Stimulated activated CD8-positive, alpha-beta memory T cell treated with anti-CD3 and anti-CD28 coated beads, Interleukin-4, amount 100 ng/mL, for 4 hours (primary cell): ENCODE measurements at places on chromosomes 7 and 10.

DNA sequence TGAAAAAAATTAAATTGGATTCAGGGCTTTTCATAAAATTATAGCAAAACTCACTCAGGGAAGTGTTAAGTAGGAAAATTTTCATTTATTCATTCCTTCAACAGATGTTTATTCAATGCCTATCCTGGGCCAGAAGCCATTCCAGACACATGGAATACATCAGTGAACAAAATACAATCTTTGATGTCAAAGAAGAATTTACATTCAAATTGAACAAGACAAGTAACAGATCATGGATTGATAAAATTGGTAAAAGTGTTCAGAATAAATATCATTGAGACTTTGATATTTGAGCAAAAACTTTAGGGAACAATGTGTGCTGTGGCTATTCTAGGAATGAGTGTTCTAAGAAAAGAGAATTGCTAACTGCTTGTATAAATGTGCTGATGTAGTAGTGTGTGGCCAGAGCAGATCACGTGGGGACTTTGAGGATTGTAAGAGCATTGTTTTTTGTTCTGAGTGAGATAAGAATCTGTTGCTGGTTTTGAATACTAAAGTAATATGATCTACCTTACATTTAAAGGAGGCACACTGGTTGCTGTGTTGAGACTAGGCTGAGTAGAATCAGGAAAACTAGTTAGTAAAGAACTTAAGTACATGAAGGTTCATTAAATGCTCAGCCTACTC, 957.2 kb downstream of the PCDH15 start:
- DNase-seq = no peak

GRCh38 chr7:117993377-117994003, 120.2 kb upstream of the CTTNBP2 start:
- DNase-seq = no peak

DNA sequence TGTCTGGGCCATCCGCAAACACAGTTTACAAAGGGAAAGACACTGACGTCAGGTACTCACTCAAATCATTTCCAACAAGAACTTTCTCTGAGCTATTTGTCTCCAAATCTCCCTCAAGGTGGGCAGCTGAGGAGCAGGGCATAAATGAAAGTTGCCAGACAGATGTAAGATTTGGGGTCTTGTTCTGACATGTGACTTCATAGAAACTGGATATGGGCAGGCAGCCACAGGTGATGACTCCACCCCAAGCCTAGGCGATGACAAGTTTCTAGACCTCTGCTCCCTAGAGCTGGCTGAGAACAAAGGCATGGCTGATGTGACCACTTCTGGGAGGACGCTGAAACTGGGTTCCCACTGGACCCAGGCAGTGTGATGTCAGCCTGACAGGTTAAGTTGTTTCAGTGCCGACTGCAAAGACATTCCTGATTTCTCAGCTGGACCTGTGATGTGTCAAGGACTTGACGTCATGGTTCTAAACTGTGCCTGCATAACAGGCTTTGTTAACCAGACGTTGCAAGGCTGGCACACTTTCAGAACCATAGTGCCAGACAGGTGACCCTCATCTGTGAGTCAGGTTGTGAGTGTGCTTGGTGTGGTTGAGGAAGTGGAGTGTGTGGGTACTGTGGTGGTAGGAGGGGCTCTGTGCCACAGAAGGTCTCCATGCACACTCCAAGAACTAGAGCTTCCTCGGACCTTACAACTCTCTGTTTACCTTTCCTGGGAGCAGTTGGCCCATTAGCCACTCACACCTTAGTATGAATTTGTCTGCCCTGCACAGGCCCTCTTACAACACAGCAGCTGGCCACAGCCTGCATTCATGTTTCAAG, 39.9 kb upstream of the EBF3 start:
- no peak for DNase-seq

GRCh38 chr10:101906586-101907183, 63.1 kb upstream of the KCNIP2 start:
- no peak for DNase-seq

- no peak for DNase-seq
Measured at GRCh38 chr7:133330085-133330484, 77.2 kb downstream of the EXOC4 start.

- DNase-seq = no peak
Measured at GRCh38 chr10:57165671-57166070, 804.6 kb upstream of the ZWINT start.

DNA sequence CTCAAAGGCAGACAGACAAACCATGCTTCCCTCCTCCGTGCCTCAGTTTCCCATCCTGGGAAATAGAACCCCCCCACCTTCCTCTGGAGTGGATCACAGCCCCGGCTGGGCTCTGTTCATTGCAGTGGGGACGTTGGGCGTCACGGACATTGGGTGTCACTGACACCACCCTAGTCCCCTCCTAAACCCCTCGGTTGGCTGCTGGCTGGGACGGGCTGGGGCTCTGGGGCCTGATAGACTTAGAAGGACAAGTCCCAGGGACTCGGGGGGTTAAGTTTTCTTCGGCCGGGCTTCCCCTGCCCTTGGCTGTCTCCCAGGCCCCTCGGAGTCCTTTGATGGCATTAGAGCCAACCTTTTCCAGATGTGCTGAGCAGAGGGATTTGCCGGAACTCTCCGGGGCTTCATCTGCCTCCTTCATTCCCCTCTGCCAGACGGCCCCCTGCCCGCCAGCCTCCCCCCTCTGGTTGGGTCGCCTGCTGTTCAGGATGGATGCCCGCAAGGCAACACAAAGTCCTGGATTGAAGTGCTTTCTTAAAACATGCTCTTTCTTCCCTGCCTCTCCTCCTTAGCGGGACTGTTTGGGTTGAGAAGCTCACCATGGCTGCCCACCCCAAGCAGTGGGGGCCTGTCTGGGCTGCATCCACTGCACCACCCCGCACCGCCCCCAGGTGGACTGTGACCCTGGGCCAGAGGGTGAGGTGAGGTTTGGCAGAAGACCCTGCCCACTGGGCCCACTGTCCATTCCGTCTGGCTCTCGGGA, 73.0 kb downstream of the COL26A1 start:
- no peak for DNase-seq

DNA sequence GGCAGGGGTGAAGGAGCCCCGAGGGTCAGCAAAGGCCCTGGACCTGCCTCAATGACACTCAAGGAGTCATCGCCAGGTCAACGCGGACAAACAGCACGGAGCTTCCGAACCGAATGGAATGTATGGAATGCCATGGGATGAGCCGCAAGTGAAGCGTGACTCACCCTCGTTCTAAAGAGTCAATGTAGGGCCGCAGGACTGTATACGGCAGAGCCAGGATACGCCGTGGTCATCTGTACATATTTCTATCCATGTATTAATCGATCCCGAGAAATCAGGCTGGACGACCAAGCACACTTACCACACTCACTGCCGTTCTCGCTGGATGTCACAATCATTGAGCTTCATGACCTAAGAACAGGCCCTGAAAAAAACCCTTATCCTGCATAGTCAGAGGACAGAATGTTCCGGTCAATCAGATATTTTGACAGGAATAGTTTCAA, 4.3 kb downstream of the SNX8 start:
- no peak for DNase-seq

DNA sequence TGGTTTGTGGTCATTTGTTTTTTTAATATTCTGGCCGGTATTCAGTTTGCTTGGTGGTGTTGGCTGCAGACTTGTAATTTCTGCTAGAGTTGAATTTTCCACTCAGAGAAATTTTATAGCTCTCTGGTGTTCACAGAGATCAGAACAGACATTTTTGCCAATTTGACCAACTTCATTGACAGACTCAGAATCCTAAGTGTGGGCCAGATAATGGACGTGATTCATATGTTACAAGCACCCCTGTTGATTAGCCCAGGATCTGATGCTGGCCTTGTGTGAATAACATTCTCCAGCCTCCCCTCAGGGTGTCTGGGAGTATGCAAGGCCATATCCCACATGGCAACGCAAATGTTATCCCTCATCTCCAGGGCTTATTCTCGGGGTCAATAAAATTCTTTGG, 283.8 kb downstream of the C7orf25 start:
- DNase-seq = no peak
